RWPE2 (cell line): ENCODE measurements at places on chromosomes 1 and 21.
A peak's percentile ranks its signal among the peaks of the same experiment; 100 is the strongest.

DNA sequence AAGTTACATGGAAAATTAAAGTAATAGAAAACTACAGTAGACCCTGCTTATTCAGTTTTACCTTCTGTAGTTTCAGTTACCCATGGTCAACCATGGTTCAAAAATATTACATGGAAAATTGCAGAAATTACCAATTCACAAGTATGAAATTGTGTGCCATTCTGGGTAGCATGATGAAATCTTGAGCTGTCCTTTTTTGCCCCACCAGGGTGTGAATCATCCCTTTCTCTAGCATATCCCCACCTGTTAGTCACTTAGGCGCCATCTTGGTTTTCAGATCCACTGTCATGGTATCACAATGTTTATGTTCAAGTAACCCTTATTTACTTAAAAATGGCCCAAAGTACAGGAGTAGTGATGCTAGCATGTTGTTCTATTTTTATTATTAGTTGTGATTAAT lies 3.5 kb upstream of the LRIF1 start:
- no peak overlapping the region for H3K27ac ChIP-seq
- no peaks in the 10 kb centered on the region for H3K27me3 ChIP-seq
- no peak overlapping the region for H3K4me3 ChIP-seq
- DNase-seq, result no peak
- H3K4me1 ChIP-seq, result no peaks in the 10 kb centered on the region
- H3K36me3 ChIP-seq, result peaks cover 3% of the 10 kb centered on the region

GRCh38 chr1:9589144-9589718 lies 520 bp downstream of the TMEM201 start:
- H3K27ac ChIP-seq, result peak overlapping the region; percentile 50
- H3K27me3 ChIP-seq, result no peaks in the 10 kb centered on the region
- H3K4me1 ChIP-seq, result peaks cover 11% of the 10 kb centered on the region
- H3K4me3 ChIP-seq, result peak overlapping the region; percentile 84
- no peak for DNase-seq
- no peaks in the 10 kb centered on the region for H3K36me3 ChIP-seq

DNA sequence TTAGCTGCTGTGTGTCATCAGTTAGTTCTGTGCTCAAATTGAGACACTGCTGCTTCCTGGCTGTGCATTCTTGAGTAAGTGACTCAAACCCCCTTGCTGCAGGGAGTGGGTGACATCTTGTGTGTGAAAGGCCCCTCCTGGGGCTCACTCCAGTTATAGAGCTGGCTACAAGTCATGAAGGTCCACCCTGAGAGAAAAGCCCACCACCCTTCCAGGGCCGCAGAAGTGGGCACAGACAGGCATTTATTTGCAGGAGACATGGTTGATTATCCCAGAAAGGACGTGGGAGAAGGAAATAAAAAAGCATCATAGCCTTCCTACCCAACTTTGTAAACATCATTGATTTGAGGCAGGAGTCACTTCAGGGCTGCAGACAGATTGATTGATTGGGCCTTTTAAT lies 550.6 kb downstream of the MATN1 start:
- H3K27ac ChIP-seq, result no peak overlapping the region
- H3K4me3 ChIP-seq, result no peak overlapping the region
- no peaks in the 10 kb centered on the region for H3K36me3 ChIP-seq
- no peaks in the 10 kb centered on the region for H3K4me1 ChIP-seq

DNA sequence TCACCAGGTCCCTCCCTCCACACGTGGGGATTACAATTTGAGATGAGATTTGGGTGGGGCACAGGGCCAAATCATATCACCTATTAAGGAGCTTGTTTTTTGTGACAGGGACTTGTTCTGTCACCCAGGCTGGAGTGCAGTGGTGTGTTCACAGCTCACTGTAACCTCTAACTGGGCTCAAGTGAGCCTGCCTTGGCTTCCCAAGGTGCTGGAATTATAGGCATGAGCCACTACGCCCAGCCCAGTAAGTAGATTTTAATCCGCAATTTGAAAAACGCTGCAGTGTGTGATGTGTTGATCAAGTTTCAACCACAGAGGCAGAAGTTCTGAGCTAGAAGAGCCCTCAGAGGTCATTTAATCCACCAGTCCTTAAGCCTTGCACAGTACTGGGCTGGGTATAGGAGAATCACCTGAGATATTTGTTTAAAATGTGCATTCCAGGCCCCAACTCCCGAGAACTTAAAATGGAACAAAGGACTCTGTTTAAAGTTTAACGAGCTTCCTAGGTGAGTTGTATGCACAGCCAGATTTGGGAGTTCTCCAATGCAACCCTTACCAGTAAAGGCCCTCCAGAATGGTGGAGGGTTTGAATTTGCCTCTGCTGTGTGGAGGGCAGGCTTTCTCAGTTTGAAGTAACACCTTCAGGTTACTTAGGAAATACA lies 13.4 kb downstream of the RPL11 start:
- DNase-seq, result no peak
- no peaks in the 10 kb centered on the region for H3K27me3 ChIP-seq
- no peak overlapping the region for H3K27ac ChIP-seq
- peaks cover 52% of the 10 kb centered on the region for H3K36me3 ChIP-seq
- H3K4me1 ChIP-seq, result no peaks in the 10 kb centered on the region
- no peak overlapping the region for H3K4me3 ChIP-seq

GRCh38 chr1:193179094-193179493 lies 7.3 kb downstream of the B3GALT2 start:
- DNase-seq, result no peak
- H3K4me1 ChIP-seq, result peaks cover 6% of the 10 kb centered on the region
- H3K4me3 ChIP-seq, result no peak overlapping the region
- H3K27ac ChIP-seq, result no peak overlapping the region
- no peaks in the 10 kb centered on the region for H3K36me3 ChIP-seq
- no peaks in the 10 kb centered on the region for H3K27me3 ChIP-seq

GRCh38 chr1:165397944-165398343 lies 41.4 kb upstream of the LMX1A start:
- no peak overlapping the region for H3K4me3 ChIP-seq
- no peaks in the 10 kb centered on the region for H3K4me1 ChIP-seq
- no peaks in the 10 kb centered on the region for H3K36me3 ChIP-seq
- DNase-seq, result no peak
- H3K27ac ChIP-seq, result no peak overlapping the region
- peaks cover 2% of the 10 kb centered on the region for H3K27me3 ChIP-seq

DNA sequence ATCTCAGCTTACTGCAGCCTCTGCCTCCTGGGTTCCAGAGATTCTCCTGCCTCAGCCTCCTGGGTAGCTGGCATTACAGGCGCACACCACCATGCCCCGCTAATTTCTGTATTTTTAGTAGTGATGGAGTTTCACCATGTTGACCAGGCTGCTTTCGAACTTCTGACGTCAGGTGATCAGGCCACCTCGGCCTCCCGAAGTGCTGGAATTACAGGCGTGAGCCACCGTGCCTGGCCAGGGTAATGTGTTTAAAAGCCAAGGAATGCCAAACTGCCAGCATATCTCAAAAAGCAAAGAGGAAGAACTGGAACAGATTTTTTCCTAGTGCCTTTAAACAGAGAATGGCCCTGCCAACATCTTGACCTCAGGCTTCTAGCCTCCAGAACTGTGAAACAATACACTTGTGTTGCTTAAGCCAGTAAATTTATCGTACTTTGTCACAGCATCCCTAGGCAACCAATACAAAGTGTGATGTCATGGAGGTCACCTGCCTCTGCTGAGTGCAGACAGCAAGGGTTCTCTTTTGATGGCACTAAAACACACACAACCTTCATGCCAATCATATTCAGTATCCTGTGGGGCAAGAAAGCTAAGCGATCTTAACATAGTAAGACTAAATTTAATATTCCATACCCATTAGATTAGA lies 858.3 kb upstream of the TMPRSS15 start:
- no peaks in the 10 kb centered on the region for H3K36me3 ChIP-seq
- no peaks in the 10 kb centered on the region for H3K4me1 ChIP-seq
- no peak for DNase-seq
- H3K4me3 ChIP-seq, result no peak overlapping the region
- H3K27ac ChIP-seq, result no peak overlapping the region

DNA sequence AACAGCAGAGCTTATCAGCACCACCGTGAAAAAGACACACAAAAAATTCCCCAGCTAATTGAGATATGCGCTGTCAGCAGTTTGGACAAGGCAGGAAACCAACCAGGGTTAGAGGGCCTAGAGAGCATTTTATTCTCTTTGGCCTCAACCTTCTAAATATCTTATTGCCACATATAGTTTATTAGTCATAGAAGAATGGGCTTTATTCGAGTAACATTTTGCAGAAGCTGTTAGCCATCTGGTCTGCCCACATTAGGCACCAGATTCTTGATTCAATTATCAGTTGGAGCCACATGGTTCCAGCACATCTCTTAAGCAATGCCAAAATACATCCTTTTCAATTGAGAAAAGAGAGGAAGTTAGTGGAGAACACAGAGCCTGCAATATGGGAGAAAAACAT lies 109.9 kb upstream of the CXADR start:
- H3K36me3 ChIP-seq, result no peaks in the 10 kb centered on the region
- no peak overlapping the region for H3K27ac ChIP-seq
- H3K27me3 ChIP-seq, result no peaks in the 10 kb centered on the region
- no peaks in the 10 kb centered on the region for H3K4me1 ChIP-seq

DNA sequence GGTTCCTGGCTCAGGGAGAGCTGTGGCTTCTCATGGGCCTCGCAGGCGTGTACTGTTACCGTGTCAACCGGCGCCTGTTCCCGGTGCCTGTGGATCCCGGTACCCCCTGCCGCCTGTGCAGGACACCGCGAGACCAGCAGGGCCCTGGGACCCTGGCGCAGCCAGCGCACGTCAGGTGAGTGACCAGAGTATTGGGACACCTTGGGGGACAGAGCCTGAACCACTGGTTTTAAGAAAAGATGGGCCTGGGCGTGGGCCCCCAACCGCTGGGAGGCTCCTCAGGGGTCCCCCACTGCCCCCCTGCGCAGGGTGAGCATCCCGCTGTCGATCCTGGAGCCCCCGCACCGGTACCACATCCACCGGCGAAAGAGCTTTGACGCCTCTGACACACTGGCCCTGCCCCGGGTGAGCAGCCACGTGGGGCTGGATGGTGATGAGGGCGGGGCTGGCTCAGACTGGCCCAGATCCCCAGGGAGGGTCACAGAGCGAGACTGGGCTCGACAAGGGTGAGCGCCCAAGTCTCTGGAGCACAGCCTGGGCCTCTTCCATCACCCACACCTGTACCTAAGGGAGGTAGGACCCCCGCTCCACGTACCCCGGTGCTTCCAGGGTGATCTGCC lies 10.5 kb downstream of the MIIP start:
- H3K4me3 ChIP-seq, result no peak overlapping the region
- DNase-seq, result no peak
- H3K27me3 ChIP-seq, result no peaks in the 10 kb centered on the region

DNA sequence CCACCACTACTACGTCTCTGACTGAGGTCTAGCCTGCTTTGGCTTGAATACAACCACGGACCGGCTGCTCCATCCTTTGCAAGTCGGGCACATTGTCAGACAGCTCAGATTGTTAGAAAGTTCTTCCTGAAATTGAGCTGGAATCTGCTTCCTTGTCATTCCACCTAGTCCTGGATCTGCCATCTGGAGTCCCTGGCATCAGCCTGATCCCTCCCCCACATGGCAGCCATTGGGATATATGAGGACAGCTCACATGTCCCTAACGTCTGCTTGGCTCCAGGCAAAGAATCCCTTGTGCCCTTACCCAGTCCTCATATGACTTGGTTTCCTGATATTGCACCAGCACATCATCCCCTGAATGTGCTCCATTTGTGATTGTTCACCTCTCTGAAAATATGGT lies 56.3 kb upstream of the SYT6 start:
- no peaks in the 10 kb centered on the region for H3K4me1 ChIP-seq
- H3K27me3 ChIP-seq, result peaks cover 18% of the 10 kb centered on the region
- no peak overlapping the region for H3K4me3 ChIP-seq
- no peak overlapping the region for H3K27ac ChIP-seq

DNA sequence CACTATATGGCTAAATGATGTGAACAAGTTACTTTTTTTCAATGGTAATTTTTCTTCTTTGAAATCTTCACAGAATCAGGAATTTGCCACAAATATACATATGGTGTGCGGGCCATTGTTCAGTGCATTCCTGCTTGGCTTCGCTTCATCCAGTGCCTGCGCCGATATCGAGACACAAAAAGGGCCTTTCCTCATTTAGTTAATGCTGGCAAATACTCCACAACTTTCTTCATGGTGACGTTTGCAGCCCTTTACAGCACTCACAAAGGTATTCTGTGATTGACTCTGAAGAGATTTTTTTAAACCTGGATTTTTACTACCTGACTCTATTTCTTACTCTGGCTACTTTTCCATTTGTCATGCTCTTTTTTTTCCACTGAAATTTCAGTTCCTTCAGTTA lies 76.2 kb upstream of the KIAA1614 start:
- no peak overlapping the region for H3K27ac ChIP-seq
- no peaks in the 10 kb centered on the region for H3K27me3 ChIP-seq
- no peak for DNase-seq
- no peak overlapping the region for H3K4me3 ChIP-seq
- H3K4me1 ChIP-seq, result no peaks in the 10 kb centered on the region

DNA sequence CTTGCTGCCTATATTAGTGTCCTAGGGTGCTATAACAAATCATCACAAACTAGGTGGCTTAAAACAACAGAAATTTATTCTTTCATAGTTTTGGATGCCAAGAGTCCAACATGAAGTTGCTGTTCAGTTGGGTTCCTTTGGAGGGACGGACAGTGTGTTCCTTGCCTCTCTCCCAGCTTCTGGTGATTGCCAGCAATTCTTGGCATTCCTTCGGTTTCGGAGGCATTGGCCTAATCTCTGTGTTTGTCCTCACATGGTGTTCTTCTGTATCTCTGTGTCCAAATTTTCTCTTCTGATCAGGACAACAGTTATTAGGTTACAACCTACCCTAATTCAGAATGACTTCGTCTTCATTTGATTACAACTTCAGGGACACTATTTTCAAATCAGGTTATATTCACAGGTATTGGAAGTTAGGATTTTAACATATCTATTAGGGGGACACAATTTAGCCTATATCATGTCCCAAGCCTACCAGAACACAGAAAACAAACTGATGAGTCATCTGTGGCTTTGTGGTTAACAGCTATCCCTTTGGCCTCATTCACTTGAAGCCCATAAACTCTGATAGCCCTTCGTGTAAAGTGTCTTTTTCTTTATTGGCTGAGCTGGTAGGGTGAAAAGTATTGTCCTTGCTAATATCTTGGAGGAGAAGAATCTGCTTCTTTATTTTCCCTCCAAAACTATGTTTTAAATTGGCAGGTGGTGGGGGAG lies 83.2 kb upstream of the PAPPA2 start:
- H3K4me1 ChIP-seq, result no peaks in the 10 kb centered on the region
- H3K27me3 ChIP-seq, result peaks cover 4% of the 10 kb centered on the region
- no peak overlapping the region for H3K27ac ChIP-seq
- H3K36me3 ChIP-seq, result no peaks in the 10 kb centered on the region
- no peak for DNase-seq
- no peak overlapping the region for H3K4me3 ChIP-seq
